ENCODE measurements at places on chromosomes 7 and 10. TPM values are rescaled to one million over a fixed set of nuclear protein-coding genes. Genes with fewer than 3 reads are reported as not detected.

DNA sequence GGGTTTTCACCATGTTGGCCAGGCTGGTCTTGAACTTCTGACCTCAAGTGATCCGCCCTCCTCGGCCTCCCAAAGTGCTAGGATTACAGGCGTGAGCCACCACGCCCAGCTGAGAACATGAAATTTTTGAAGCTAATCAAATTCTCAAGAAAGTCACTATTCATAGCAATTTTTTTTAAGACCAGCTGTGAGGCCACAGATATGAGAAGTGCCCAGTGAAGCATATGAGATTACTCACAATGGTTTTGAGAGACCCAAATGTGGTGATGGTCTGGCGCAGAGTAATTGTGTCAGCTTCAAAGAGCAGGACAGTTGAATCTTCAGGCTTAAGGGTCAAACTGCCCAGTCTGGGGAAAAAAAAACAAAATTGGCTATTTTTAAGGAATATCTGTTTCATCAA is 16.2 kb downstream of the NCOA4 start:
- no peak for DNase-seq

DNAJC1 gene
- polyA plus RNA-seq, result 33.2 TPM

DNA sequence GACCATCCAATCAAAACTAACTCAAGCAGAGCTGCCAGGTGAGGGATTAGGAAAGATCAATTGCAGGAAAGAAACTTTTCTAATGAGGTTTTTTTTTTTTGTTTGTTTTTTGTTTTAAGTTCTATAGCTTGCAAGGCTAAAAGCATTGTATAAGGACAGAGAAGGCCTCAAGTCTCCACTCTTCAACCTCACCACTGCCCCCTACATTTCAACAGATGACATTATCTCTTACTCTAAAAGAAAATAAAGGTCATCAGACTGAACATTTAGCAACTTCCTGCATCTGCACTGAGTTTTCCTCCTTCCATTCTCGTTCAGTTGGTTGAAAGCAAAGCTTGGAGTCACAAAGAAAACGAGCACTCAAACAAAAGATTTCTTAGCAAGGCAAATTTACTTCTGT is 45.2 kb upstream of the EXOC4 start:
- no peak for DNase-seq

DNA sequence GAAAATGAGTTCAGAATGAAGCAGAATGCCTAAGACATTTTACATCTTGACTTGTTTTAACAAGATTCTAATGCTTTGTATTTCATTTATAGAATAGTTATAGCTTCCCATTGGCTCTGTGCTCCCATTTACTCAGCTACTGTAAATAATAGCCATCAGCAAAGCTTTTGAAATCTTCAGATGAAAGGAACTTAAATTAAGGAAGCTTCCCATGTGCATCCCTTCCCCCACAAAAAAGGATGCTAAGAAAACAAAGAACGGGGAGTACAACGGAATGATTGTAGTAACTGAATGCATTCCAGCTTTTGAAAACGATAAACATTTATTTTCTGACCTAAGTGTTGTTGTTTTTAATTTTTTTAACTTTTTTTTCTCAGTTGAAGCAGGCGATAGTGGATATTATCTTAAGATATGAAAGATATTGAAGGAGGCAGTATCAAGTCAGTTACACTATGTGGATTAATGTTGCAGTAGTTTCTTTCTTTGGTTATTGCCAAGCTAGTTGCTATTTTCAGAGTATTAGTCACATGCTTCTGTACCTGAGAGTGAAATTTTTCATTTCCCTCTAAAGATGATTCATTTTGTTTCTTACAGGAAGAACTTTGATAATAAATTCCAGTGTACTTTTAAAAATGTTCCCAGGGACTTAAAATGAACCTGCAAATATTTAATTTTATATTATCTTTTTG is 129.2 kb downstream of the KCND2 start:
- DNase-seq, result no peak

DNAH11 gene
- 0.87 TPM for polyA plus RNA-seq

GRCh38 chr10:80186364-80187012 is 18.8 kb downstream of the ANXA11 start:
- DNase-seq, result no peak

CCL26 gene
- 0.26 TPM for polyA plus RNA-seq

DNA sequence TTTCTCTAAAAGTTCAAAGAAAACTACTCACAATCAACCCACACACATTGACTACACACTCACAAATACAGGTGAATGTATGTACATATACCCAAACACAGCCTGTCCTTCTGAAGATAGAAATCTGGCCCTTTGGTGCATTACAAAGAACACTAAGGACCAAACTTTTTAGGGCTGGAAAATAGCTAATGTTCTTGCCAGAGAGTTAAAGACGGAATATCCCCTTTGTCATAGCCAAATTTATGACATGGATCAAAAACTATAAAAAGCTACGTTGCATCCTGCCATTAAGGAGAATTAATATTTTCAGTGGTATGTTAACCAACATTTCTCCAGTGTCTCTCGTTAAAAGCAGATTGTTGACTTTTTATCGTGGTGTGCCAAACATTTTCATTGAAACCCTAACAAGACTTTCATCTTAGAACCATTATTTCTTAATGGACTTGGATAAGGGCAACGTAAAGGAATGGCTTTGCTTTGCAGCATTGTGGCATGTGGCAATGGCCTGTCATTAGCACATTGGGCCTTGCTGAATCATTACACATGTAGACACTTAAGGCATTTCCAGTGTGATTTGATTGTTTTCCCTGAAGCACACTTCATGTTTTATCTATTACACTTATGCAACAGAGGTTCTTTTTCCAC is 150.9 kb upstream of the MEOX2 start:
- no peak for DNase-seq
